Stimulated activated CD8-positive, alpha-beta memory T cell treated with anti-CD3 and anti-CD28 coated beads, Interleukin-4, amount 100 ng/mL, for 1 hour (primary cell): ENCODE measurements at places on chromosomes 7 and 10.

GRCh38 chr7:50359258-50359994 is 54.9 kb downstream of the IKZF1 start:
- no peak for DNase-seq

- no peak for DNase-seq
Observed at GRCh38 chr7:110590415-110590814, 500.5 kb upstream of the LRRN3 start.

GRCh38 chr7:94481279-94481678 is 28.3 kb upstream of the CASD1 start:
- no peak for DNase-seq

DNA sequence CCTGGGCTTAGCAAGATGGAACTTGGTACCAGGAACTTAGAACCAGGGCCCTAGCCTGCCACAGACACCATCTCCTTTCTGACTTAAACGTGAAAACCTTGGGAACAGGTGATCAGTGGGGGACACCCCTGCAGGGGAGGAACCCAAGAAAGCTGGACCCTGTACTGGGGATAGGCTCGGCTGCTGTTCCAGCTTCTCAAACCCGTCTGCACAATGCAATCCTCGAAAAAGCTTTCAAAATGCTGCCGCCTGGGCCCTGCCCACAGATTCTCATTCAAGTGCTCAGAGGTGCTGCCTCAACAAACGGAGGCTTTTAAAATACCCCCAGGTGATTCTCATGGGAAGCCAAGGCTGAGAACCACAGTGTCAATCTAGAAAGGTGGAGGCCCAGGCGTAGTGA is 169.7 kb downstream of the ARHGAP21 start:
- no peak for DNase-seq

GRCh38 chr10:131833013-131833412 is 67.8 kb upstream of the PPP2R2D start:
- no peak for DNase-seq

DNA sequence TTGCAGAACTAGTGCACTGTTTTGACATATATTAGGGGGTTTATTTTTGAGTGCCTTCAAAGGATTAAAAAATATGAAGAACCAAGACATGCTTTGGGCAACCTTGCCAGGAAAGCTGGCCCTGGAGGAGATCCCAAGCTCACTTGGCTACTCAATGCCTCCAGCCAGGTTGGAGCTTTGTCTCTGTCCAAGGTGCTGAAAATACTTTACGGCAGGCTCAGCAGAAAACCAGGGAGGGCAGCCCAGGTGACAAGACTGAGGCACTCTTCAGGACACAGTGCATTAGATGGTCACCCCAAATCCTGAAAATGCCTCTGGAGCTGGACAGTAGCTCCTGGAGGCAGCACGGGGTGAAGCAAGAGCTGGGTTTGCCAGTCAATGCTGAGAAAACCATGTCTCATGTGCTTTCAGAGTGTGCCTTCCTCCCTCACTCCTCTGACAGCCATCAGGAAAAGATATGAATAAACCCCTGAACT is 5.8 kb upstream of the KCNH2 start:
- DNase-seq: no peak

DNA sequence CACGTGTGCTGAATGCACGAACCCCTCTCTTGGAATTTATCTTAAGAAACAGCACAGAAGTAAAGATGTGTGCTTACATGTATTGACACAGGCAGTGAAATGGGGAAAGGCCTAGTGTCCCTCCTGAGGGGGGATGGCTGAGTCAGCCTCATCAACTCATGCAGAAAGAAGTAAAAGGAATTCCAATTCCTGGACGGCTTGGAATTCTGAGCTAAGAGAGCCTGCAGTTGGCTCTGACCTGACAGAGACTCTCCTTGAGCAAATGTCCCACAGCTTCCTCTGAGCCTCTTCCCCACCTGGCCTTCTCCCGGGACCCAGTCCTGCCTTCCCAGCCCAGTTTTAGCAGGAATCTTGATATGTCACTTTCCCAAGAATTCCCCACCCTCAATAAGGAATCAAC is 542.4 kb upstream of the ADARB2 start:
- DNase-seq: no peak

- DNase-seq: no peak
Observed at GRCh38 chr7:128804484-128804883, 12.7 kb downstream of the CCDC136 start.

- DNase-seq: no peak
Observed at GRCh38 chr7:55546814-55547213, 25.5 kb downstream of the VOPP1 start.

DNA sequence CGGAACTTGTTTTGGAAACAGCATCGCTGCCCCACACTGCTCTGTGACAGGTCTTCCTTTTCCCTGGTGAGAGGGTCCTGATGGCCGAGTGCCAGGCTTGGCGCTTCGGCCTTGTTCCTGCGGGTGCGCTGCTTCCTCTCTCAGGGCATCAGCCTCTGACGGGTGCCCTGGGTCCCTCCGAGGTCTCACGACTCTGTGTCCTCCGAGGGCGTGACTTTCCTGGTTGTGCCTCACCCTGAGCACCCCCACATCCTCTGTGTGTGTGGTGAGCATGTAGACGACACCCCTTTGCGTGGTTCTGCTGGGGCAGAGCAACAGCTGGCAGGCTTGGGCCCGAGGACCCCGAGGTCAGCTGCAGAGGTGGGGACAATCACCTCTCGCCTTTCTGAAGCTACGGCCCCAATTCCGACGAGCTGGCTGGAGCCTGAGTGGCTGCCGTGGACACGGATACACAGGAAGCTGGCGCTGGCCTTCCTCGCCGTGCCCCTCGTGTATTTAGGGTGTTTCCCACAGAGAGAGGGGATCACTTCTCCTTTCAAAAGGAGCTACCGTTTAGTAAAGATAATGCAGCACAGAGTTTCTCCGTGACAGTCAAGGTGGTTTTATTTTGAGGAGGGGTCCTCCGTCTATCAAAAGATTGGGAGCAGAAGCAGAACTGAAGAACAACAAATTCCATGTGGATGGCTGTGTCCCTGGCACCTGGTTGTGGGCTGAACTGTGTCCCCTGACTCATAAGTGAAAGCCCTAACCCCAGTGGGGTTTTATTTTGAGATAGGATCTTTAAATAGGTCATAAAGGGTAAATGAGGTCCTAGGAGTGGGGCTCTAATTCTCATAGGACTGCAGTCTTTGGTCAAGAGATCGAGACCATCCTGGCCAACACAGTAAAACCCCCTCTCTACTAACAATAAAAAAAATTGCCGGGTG is 36.2 kb upstream of the PITRM1 start:
- no peak for DNase-seq

- no peak for DNase-seq
Observed at GRCh38 chr7:121945480-121946236, 72.7 kb downstream of the PTPRZ1 start.

- no peak for DNase-seq
Observed at GRCh38 chr7:116340201-116340847, 130.0 kb downstream of the TES start.

DNA sequence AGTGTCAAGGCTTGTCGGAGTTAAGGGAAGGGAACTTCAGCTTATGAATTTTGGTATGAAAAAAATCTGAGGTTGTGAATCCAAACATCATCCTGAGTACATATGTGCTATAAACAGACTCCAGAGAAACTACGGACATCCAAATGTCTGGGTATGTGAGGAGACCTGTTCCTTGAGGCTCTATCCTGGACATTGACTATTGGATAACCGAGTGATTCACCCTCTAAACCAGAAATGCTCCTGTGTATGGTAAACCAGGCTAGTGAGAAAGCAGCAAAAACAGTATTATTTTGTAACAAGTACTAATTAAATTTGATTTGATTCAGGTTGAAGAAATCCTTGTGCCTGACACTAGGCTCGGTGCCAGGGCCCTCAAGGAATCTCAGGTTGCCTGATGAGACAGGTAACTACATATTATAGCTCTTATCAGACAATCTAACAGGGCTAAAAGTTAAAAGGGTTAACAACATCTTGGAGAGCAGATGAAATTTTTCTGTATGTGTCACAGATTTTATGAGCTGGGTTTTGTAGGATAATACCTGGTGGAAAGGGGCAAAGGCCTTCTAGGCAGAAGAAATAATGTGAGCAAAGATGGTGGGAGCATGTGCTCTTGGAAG is 10.4 kb upstream of the STOX1 start:
- DNase-seq: no peak
